ENCODE measurements at places on chromosomes 6 and 20.
A peak's percentile ranks its signal among the peaks of the same experiment; 100 is the strongest.

GRCh38 chr6:123962508-123962907 lies 158.8 kb downstream of the NKAIN2 start:
- DNase-seq: peak; percentile 74

- DNase-seq: no peak
Measured at GRCh38 chr20:18166241-18166881, 28.7 kb downstream of the KAT14 start.

GRCh38 chr6:149699150-149699549 lies 18.8 kb downstream of the LATS1 start:
- no peak for DNase-seq

DNA sequence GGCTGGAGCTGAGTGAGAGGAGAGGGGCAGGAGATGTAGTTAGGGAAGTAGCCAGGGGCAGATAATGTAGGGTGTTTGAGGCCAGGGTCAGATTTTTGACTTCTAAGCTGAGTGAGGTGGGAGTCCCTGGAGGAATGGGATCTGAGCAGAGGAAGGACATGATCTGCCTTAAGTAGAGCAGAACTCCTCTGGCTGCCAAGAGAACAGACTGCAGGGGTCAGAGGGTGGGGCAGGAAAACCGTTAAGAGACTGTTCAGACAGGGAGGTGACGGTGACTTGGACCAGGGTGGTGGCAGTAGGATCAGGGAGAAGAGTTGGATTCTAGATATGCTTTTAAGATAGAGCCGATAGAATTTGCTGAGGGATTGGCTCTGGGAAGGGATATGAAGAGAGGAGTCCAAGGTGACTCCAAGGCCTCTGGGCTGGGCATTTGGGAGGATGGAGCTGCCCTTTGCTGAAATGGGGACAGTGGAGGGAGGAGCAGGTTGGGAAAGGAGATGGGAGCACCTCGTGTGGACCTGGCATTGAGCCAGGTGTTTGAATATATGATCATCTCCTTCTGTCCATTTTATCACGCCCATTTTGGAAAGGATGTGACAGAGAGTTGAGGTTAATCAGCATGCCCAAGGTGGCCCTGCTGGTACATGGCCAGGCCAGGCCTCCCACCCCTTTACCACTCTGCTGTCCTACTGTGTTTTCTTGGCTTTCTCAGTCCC lies 18.8 kb downstream of the EYA2 start:
- DNase-seq: no peak

GRCh38 chr6:35304299-35304698 lies 6.7 kb downstream of the DEF6 start:
- DNase-seq: no peak

GRCh38 chr6:167761794-167762258 lies 64.9 kb upstream of the AFDN start:
- peak; percentile 28 for DNase-seq

- no peak for DNase-seq
Measured at GRCh38 chr6:106490974-106491373, 130.5 kb downstream of the CRYBG1 start.

- DNase-seq: no peak
Measured at GRCh38 chr20:63886921-63887320, 8.0 kb upstream of the DNAJC5 start.

GRCh38 chr20:60627751-60628565 lies 624.1 kb upstream of the CDH4 start:
- DNase-seq: no peak

- DNase-seq: no peak
Measured at GRCh38 chr6:16803294-16804200, 42.3 kb upstream of the ATXN1 start.

GRCh38 chr6:170287371-170287876 lies 3.5 kb downstream of the DLL1 start:
- no peak for DNase-seq

DNA sequence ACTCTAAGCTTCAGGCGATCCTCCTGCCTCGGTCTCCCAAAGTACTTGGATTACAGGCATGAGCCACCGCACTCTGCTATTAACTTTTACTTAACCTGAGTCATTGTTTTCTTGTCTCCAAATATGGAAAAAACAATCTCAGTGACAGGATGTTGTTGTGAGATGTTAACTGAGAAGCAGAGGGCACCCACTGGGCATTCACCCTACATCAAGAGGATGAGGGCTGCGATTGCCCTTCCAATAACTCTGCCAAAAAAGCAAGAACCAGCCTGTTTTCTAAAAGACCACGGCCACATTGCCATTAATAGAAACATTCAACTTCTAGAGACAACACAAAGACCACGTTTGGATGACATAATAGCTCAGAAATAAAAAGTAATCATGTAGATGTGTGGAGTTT lies 107.6 kb upstream of the SGK1 start:
- no peak for DNase-seq

All from NCI-H1092 treated with DMSO at 0.1 percent for 48 hours (cell line).